ENCODE measurements at places on chromosomes 5 and 9.

- DNase-seq: peak; percentile 75
These were observed 831 bp downstream of the KLHL3 start for GRCh38 chr5:137734962-137735554.

DNA sequence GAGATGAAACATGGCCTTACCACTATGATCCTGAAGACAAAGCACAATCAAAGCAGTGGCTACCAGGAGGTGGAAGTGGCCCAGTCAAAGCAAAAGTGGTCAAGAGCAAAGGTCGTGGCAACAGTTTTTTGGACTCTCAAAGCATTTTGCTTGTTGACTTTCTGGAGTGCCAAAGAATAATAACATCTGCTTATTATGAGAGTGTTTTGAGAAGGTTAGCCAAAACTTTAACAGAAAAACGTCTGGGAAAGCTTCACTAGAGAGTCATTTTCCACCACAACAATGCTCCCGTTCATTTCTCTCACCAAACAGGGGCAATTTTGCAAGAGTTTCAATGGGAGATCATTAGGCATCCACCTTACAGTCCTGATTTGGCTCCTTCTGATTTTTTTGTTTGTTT, 33.6 kb upstream of the MAMDC2 start:
- DNase-seq: no peak

GRCh38 chr5:136043551-136043950, 14.8 kb downstream of the TGFBI start:
- DNase-seq: peak; percentile 55

DNA sequence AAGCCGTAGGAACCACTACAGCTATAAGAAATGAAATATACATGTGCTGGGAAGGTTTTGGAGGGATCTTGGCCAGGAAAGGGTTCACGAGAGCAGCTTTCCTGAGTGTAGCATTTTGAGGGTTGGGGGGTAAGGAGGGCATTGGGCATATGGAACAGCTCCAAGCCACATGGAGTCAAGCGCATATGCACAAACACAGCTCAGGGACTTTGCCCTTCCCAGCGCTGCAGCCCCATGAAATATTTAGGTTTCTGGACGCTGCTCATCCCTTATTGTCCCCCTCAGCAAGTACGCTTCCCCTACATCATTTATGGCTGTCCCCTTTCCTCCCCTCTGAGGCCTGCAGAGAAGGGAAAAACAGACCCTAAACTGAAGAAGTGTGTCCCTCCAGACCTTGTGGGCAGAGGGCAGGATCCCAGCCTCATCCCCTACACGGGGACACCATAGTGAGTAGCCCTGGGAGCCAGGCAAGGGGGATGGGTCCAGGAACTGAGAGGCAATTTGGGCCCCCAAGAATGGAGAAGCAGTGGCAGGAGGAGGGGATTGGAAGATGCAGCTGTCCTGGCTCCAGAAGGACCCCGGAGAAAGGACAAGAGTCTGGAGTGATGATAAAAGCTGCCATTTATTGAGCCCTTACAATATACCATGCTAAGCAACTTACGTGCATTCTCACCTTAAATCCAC, 33.7 kb downstream of the PCDH1 start:
- DNase-seq: no peak

DNA sequence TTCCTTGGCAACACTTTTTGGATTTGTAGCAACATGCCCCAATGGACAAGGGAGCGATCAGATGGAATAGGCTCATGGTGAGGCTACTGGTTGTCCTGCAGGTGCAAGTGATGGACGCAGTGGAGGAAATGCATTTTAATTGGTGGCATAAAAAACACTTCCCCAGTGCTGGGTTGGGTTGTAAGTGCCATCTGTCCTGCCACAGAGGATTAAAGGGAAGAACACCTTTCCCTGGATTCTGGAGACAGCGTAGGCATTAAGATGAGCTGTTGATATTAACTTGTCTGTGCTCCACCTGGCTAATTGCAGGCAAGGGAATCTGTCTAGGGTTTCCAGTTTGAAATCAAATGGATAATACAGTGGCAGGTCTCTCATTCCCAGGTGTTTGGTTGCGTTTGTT, 173.4 kb downstream of the ZNF462 start:
- DNase-seq: no peak

DNA sequence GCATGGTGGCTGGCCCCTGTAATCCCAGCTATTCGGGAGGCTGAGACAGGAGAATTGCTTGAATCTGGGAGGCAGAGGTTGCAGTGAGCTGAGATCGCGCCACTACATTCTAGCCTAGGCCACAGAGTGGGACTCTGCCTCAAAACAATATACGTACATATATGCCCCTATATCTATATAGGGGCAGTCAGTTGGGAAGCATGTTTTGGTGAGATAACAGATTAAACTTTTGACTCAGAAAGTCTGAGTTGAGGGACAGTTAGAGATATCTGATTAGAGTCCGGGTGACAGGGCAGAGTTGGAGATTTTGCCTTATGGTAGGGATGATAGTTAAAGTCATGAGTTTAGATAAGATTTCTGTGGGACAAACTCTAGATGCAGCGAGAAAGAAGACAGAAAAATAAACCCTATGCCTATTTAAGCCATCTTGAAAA, 71.8 kb upstream of the ALDH1A1 start:
- DNase-seq: no peak

DNA sequence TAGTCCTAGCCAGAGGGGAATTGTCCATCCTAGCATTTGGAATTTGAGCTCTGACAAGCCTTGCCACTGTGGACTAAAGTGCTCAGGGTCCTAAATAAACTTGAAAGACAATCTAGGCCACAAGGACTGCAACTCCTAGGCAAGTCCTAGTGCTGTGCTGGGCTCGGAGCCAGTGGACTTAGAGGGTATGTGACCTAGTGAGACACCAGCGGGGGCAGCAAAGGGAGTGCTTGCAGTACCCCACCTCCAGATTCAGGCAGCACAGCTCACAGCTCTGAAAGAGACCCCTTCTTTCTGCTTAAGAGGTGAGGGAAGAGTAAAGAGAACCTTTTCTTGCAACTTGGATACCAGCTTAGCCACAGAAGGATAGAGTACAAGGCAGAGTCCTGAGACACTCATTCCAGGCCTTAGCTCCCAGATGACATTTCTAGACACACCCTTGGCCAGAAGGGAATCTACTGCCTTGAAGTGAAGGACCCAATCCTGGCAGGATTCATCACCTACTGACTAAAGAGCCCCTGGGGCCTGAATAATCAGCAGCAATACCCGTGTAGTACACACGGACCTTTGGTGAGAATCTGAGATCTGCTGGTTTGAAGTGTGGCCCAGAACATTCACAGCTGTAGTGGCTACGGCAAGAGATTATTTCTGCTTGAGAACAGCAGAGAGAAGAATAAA, 164.6 kb downstream of the CCDC171 start:
- no peak for DNase-seq

- peak; percentile 88 for DNase-seq
These were observed 46.4 kb upstream of the CTNNA1 start for GRCh38 chr5:138706655-138707480.

- DNase-seq: no peak
These were observed 5.5 kb upstream of the HTR4 start for GRCh38 chr5:148659641-148660345.

DNA sequence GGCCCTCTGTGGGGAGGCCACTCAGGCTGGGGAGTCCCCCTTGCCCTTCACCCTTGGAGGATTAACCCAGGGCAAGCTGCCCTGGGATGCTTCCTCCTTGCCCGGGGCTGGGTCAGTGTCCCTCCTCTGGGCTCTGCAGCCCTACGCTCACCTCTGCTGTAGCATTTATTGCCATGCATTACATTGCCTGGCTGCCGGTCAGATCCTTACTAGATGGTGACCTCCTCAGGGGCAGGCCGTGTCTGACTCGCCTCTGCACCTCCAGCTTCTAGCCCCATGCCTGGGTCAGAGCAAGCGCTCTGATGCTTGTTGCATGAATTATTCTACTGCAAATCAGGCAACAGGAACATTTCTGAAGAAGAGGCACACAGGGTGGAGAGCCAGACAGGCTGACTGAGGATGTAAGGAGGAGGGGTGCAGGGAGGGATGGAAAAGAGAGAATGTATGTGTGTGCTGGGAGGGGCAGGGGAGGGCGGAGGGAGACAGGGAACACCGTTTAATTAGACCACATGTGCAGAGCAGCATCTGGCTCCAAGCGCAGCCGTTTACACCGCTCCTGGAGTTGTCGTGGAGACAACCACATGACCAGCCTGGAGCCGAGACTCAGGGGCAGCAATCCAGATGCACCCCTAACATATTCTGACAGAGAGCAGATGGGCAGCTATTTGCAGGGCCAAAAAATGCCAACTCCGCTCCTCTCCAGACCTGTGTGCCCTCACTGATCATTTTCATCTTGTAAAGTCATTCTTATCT, 117.0 kb downstream of the CRB2 start:
- DNase-seq: no peak

- DNase-seq: no peak
These were observed 10.6 kb upstream of the PWWP2A start for GRCh38 chr5:160129841-160130240.

- no peak for DNase-seq
These were observed 450.9 kb downstream of the CCDC171 start for GRCh38 chr9:16003785-16004184.
